ENCODE measurements at places on chromosomes 2 and 18.

DNA sequence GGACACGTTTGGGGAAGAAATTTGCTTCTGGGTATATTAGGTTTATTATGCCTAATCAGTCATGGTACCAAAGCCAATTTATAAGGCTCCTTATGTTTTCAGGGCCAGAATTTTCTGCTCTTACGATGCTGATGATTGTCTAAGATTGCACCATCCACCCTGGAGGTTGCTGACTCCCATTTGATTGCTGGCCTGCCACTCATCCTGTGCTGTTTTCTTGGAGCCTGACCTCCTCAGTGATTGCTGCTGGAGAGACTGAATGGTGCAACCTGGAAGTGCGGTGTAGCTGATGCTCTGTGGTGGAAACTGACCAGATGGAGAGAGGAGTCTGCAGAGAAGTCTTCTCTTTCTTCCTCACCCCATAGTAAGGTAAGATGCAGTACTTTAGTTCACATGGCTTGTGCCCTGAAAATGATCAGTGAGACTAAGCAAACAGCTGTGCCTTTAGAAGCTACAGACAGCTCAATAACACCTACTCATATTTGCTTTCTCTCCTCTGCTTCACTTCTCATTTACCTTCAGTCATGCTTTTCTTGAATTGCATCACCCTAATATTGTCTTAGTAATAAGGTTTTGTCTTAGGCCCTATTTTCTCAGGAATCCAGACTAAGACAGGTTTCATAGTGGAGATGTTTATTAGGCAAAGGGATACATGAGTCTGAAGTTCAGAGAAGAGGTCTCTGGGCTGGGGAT is 17.4 kb downstream of the ZNF24 start:
- DNase-seq = no peak

- no peak for DNase-seq
These were observed 1.7 kb upstream of the PDCD1 start for GRCh38 chr2:241860184-241861078.

DNA sequence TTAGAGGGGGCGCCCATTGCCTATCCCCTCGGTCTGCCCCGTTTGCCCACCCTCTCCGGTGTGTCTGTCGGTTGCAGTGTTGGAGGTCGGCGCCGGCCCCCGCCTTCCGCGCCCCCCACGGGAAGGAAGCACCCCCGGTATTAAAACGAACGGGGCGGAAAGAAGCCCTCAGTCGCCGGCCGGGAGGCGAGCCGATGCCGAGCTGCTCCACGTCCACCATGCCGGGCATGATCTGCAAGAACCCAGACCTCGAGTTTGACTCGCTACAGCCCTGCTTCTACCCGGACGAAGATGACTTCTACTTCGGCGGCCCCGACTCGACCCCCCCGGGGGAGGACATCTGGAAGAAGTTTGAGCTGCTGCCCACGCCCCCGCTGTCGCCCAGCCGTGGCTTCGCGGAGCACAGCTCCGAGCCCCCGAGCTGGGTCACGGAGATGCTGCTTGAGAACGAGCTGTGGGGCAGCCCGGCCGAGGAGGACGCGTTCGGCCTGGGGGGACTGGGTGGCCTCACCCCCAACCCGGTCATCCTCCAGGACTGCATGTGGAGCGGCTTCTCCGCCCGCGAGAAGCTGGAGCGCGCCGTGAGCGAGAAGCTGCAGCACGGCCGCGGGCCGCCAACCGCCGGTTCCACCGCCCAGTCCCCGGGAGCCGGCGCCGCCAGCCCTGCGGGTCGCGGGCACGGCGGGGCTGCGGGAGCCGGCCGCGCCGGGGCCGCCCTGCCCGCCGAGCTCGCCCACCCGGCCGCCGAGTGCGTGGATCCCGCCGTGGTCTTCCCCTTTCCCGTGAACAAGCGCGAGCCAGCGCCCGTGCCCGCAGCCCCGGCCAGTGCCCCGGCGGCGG is 1.7 kb downstream of the MYCN start:
- DNase-seq = no peak

GRCh38 chr18:79937103-79937860 is 14.2 kb downstream of the SLC66A2 start:
- DNase-seq = peak; percentile 41

- DNase-seq = no peak
These were observed 133.1 kb downstream of the EIPR1 start for GRCh38 chr2:3244486-3244885.

DNA sequence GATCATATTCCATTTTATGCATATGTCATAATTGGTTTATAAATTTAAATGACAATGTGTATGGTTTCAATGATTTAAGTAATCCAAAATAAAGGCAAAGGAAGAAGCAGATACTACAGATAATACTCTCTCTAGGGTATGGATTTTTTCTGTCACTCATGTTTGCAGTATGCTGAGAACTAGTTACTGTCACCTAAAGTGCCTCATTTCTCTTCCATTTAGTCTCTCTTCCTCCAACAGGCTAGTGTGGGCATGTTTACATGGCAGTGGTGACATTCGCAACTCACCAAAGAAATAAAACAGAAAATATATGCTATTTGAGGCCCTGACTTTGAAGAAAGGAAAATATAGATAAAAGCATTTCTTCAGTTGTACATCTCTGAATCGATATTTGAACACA is 1460.4 kb upstream of the ZEB2 start:
- DNase-seq = no peak

DNA sequence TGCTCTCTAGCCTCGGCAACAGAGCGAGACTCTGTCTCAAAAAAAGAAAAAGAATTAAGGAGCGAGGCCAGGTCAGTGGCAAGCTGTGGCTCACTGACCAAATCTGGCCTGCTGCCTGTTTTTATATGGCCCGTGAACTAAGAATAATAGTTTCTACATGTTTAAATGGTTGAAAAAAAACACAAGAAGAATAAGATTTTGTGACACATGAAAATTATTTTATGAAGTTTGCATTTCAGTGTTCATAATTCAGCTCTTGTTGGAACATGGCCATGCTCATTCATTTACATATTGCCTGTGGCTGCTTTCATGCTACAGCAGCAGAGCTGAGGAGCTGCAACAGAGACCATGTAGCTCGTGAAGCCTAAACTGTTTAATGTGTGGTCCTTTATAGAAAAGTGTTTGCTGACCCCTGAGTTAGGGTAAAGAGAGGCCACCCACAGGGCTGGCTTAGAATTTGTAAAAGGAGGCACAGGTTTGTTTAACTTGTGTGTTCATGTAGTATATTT is 59.5 kb downstream of the MFSD6 start:
- no peak for DNase-seq

DNA sequence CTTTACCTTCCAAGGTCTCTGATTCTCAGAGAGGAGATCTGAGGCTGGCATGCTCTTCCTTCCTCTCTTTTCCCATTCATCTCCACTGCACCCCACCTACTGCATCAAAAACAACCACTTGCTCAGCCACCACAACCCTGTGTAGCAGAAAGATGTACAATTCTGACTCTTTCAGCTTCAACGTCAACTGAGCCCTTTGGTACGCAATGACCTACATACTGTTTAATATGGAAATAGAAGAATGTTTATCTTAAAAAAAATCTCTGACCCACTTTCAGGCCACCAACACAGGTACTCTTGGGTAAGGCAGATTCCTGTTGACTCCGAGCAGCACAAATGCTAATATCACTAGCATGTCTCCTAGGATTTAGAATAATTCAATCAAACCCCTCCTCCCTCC is 76.2 kb upstream of the AFF3 start:
- no peak for DNase-seq
